Endothelial cell of umbilical vein (primary cell): ENCODE measurements at places on chromosomes 4 and X.

- DNase-seq: peak; percentile 1
Observed at GRCh38 chrX:132023896-132024386, 839 bp downstream of the STK26 start.

GRCh38 chr4:65667506-65668041 is 2.7 kb downstream of the EPHA5 start:
- no peak for DNase-seq

DNA sequence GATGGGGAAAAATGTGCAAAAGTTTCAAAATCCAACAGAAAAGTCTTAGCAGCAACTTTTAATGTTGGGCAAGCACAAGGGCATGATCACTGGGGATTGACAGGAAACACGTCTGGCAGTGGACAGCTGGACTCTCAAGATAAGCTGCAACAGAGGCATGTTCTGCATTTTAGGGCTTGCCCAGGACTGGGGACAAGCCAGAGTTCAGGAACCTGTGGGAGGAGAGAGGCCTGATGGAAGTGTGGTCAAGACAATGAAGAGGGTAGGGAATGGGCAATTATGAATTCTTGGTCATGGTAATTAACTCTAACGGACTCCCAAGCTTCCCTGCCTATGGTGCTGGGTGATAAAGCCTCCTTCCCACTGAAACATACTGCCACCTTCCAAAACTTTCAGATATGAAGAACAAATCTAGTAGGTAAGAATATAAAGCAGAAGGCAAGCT is 48.4 kb downstream of the ANXA3 start:
- peak; percentile 83 for DNase-seq

GRCh38 chr4:20394512-20394911 is 142.8 kb downstream of the SLIT2 start:
- DNase-seq: no peak

GRCh38 chr4:137934911-137935310 is 307.2 kb downstream of the SLC7A11 start:
- DNase-seq: no peak

DNA sequence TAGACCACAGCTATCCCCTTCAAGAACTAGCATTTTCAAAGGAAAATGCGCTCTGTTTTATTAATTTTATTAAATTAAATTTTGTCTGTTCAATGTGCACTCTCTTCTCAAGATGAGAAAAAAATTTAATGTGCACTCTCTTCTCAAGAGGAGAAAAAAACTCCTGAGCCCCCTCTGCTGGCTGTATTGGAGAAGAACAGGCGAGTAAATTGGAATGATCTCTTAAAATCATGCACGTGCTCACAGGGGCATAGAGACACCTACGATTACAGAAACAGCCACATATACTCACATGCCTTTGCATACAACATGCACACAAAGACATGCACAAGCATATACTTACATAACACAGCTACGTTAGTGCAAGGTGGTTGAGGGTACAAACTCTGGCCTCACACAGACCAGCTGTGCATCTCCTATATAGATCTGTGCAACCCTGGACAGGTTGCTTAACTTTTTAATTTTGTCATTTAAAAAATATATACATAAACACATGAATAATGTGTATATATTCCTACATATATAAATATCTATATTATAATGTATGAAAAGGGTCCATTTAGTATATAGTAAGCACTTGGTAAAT is 176.2 kb upstream of the CXorf66 start:
- peak; percentile 1 for DNase-seq

DNA sequence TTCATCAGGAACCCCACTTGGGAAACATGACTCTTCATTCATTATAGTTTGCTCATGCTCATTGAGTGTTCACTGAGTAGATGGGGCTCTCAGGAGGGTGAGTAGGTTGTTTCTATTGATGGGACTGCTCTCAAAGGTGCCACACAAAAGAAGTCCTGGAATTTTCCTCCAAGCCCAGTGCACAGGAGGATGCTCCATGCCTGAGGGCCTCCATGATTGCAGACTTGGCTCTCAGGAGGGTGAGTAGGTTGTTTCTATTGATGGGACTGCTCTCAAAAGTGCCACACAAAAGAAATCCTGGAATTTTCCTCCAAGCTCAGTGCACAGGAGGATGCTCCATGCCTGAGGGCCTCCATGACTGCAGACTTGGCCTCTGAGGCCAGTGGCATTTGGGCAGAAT is 108.5 kb downstream of the ZNF674 start:
- no peak for DNase-seq
